Activated T-cell treated with anti-CD3 and anti-CD28 coated beads for 24 hours (primary cell): ENCODE measurements at places on chromosomes 2 and 18.
A peak's percentile ranks its signal among the peaks of the same experiment; 100 is the strongest.

DNA sequence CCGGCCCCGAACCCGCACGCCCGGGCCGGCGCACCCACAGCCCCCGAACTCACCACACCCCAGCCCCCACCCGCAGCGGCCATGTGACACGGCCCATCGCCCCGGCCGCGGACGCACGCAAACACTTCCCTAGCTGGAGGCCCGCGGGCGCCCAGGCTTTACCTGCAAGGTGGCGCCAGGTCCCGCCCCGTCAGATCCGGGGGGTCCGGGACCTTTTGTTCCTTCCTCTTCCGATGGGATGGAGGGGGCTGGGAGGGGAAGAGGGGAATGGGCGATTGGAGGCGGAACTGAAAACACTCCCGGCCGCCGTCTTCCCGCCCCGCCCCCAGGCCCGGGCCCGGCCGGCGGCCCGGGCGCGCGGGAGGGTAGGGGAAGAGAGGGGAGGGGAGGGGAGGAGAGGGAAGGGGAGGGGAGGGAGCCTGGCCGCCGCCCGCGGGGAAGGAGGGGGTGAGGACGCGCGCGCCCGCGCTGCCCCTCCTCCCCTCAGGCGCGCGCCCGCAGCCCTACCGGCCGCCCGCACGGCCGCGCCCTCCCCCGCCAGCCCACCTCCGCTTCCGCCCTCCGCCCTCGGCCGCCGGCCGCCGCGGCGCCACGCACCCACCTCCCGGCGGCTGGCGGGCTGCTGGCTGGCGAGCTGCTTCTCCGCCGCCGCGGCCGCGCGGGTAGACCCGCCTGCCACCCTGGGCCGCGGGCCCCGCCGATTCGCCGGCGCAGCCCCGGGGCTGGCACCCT is at the start of gene SMAD2:
SMAD2 (minus strand) TSS at position 461 of the 732 bp plus-strand sequence. CDS start 33,903 bp downstream, outside the sequence.
- DNase-seq: peak; percentile 62

GRCh38 chr2:220011859-220012258 is 384.4 kb downstream of the SLC4A3 start:
- no peak for DNase-seq

DNA sequence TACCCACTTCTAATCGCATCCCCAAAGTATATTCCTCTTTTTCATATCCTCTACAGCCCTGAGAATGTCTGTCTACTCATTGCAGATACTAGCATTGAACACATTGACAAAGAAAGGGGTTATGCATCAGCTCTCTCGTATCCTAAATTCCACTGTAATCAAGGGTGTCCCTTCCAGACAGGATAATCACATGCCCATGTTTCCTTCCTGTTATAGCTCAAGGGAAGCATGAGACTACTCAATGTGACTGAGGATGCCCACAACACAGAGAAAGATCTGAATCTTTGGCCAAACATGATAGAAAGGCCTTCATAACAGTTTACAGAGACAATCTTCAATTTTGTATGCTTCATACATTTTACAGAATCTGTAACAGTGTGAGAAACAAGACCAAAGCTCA is 69.2 kb downstream of the HIBCH start:
- DNase-seq: no peak

- no peak for DNase-seq
These were observed 32.9 kb downstream of the CENPO start for GRCh38 chr2:24825883-24826772.

DNA sequence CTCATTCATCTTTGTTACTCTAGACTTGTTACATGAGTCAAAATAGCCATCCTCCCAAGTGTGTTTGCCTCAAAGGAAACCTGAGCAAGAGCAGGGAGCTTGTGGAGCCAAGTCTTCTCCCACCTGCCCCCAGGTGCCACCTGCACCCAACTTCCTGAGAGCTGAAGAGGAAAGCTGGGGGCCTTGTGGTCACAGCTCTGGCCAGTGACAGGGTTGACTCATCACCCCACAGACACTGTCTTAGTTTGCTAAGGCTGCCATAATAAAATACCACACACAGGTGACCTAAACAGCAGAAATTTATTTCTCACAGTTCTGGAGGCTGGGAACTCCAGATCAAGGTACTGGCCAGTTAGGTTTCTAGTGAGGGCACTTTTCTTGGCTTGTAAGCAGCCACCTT is 99.6 kb downstream of the TPGS2 start:
- DNase-seq: no peak

DNA sequence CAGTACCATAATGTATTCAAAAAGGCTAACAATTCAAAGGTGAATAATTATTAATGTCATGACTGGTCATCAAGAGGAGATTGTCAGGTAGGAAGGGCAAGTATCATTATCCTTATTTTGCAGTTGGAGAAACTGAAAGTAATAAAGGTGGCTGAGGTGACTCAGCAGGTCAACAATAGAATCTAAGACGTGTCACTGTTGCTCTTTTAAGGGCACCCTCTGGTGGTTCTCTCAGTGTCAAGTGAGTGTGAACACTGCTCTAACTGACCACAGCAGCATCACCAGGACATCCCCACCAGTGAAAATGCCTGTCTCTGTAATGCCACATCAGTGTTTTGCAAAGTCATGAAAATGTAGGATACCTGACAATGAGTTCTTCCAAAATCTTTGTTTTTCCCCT is 69.7 kb downstream of the DCC start:
- DNase-seq: no peak

DNA sequence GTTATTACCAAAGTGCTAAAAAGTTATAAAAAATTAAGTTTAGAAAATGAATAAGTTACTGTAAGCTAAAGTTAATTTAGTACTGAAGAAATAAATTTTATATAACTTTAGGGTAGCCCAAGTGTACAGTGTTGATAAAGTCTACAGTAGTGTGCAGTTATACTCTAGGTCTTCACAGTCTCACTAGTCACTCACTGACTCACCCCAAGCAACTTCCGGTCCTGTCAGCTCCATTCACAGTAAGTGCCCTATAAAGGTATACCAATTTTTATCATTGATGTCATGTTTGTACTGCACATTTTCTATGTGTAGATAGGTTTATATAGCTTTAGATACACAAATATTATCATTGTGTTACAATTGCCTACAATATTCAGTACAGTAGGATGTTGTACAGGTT is 518.3 kb upstream of the PIK3C3 start:
- DNase-seq: no peak

GRCh38 chr18:32299484-32299883 is 109.6 kb downstream of the MEP1B start:
- no peak for DNase-seq

DNA sequence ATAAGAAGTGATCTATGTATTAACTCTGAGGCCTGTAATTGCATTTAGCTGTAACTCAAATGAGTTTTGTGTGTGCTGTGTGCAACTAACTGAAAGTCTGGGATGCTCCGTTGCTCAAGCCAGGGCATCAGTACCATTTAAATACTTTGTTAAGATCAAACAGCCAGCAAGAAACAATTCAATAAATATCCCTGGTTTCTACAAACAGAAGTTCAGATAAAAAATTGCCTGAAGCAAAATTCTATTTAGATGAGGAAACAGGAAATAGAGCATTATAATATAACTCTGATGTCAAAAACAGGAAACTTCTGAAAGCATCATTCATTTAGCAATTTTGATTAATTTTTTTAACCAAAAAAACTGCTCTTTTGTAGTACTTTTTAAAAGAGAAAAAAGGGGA is 18.9 kb upstream of the SLC38A11 start:
- no peak for DNase-seq

DNA sequence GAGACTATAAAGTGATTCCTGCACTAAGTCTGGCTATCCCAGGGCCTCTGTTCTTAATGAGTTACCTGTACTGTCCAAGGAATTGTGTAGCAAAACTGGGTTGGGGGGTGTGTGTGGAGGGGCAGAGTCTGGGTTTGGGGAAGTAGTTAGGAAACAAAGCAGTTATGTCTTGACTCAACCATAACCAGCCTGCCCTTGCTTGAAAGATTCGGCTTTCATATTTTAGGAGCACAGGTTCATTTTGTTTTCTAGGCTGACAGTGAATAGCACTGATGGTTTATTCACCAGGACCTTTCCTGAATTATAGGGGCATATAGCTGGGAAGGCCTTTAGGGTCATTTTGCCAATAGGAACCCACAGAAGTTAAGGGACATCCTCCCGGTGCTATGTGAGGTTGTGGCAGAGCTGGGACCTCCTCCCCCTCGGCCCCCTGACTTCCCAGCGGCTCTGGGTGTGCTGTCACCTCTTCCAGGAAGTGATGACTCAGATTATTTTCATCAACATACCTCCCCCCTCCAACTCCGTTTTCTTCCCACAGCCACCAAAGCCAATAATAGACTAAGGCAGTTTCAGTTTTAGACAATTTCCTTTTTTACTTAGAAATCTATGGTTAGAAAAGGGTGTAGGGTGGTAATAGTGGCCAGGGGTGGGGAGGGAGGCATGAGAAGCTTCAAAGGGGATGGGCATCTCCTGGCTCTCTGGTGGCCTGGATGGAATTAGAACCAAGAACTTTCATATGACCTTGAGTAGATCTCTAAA is 44.8 kb downstream of the SETBP1 start:
- peak; percentile 62 for DNase-seq

- no peak for DNase-seq
These were observed 636 bp downstream of the ARL4C start for GRCh38 chr2:234496055-234496834.

DNA sequence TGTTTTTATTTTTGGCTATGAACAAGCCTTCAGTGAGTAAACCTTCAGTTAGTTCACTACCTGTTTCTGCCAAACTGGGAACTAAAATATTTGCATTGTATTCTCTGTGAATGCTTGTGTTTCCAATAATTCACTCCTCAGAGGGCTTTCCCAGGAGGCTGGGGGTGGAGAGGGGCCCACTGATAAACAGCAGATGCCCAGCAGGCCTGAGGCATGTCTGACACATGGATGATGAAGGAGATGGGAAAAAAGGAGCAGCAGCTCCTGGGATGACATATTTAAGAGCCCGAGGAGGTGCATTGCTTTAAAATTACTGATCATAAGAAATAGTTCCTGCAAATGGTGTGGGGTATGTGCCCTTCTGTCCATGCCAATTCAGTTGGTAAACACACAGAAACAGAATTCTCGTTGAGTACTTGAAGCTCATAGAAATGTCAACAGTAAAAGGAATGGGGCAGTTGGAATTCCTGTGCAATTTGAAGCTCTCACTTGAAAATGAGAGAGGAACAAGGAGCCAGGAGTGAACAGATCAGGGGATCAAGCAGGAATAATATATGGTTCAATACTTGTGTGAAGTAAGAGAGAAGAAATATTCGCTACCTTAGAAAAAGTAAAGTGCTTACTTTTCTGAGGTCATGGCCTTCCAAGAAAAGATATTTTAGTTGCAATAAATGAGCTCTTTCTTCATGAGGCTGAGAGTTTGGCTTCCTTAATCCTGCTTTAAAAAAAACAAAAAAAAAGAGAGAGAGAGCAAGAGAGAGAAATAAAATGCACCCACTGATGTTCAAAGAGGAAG is 22.0 kb upstream of the HNMT start:
- DNase-seq: no peak

GRCh38 chr2:20439193-20439475 is 7.7 kb upstream of the RHOB start:
- no peak for DNase-seq

GRCh38 chr18:39607034-39607433 is 2041.4 kb upstream of the CELF4 start:
- DNase-seq: no peak

GRCh38 chr2:11521775-11522174 is 12.1 kb upstream of the GREB1 start:
- DNase-seq: no peak

- DNase-seq: no peak
These were observed 102.6 kb downstream of the ANKRD44 start for GRCh38 chr2:197208024-197208423.

DNA sequence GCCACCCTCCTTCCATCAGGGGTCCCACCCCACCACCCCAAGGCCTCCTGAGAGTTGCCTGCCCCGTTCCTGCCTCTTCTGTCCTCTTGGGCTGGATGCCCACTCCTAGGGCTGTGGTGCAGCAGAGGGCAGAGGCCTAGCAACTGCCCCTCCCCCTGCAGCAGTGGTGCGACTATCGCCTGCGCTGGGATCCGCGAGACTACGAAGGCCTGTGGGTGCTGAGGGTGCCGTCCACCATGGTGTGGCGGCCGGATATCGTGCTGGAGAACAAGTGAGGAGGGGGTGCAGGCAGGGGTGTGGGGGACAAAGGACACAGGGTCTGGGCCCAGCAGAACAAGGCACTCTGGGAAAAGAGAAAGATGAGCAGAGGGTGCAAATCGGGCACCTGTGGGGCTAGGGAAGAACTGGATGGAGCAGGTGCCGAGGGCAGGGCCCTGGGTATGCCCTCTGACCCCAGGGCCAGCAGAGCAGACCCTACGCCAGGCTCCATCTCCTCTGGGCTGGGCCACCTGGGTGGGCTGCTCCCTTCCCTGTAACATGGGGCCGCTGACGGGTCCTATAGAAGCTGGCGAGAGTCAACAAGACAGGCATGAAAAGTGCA is 1.0 kb downstream of the CHRNG start:
- no peak for DNase-seq

- DNase-seq: no peak
These were observed 126.4 kb upstream of the NCK2 start for GRCh38 chr2:105618351-105618659.

DNA sequence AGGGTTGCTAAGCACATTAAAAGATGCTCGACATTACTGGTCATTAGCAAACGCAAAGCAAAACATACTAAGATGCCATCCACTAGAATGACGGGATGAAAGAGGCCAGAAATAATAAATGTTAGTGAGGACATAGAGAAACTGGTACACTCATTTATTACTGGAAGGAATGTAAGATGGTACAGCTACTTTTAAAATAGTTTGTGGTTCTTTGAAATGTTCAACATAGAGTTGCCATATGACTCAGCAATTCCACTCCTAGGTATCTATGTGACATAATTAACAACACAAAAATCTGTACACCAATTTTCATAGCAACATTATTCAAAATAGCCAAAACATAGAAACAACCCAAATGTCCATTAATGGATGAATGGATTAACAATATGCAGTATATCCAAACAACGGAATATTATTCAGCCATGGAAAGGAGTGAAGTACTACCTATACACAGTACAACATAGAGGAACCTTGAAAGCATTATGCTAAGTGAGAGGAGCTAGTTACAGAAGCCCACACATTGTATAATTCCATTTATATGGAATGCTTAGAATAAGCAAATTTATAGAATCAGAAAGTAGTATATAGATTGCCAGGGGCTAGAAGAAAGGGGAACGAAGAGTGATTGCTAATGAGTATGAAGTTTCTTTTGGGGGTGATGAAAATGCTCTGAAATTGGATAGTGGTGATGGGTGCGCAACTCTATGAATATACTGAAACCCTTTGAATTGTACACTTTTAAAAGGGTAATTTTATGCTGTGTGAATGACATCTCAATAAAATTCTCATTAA is 61.9 kb upstream of the IL1R1 start:
- no peak for DNase-seq

GRCh38 chr2:149544692-149545091 is 42.9 kb downstream of the MMADHC start:
- DNase-seq: no peak

- DNase-seq: no peak
These were observed 39.0 kb downstream of the VAPA start for GRCh38 chr18:9952633-9953416.

DNA sequence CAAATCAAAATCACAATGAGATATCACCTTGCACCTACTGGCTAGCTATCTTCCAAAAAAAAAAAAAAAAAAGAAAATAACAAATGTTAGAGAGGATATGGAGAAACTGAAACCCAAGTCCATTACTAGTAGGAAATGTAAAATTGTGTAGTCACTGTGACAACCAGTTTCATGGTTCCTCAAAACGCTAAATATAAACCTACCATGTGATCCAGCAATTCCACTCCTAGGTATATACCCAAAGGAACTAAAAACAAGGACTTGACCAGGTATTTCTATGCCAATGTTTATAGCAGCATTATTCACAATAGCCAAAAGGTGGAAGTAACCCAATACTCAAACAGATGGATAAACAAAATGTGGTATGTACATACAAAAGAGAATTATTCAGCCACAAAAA is 11.7 kb upstream of the SCRN3 start:
- no peak for DNase-seq

GRCh38 chr2:171762879-171763573 is 75.8 kb downstream of the DYNC1I2 start:
- DNase-seq: no peak
